ENCODE measurements at places on chromosomes 2 and 18.

DNA sequence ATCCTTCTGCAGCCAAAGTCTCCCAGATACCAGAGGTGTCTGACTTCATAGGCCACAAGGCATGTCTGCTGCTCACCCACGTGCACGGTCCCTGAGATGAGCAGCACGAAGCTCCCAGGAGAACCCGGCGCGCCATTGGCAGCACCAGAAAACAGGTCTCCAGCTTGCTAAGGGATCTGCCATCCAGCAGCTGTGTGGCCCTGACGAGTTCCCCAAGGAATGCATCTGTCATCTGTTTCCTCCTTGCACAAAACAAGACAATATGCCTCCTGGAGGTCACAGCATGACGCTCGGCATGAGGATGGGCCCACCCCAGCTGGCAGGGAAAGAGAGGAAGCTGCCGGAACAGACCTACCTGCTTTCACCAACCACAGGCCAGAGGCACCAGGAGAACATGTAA, 29.2 kb downstream of the HS6ST1 start:
- DNase-seq, result no peak

- no peak for DNase-seq
These were observed 26.2 kb downstream of the GLI2 start for GRCh38 chr2:120761911-120762310.

GRCh38 chr18:74714791-74715190, 117.1 kb downstream of the ZNF407 start:
- DNase-seq, result no peak

DNA sequence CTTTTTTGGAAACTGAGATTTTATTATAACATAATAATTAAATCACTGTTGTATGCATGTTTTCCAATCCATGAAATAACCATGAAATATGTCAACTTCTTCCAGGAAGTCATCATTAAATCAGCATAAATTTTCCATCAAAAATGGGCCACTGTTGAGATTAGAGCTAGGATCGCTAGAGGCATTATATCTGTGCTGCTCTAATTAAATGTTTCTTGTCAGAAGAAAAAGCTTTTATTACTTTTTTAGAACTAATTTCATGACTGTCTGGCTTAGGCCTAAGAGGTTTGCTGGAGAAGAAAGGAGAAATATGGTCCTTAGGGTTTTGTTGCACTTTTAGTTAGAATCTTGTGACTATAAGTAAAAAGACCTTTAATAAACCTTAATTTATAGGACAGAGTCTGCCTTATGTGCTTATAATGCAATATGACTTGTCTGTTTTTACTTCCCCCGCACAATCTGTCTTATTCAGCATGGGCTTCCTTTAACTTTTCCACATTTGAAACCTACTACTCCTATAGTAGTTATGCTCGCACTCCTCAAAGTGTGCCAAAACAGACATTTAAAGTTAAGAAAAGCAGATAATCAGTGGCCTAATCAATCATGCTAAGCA, 363.4 kb upstream of the GCFC2 start:
- no peak for DNase-seq

GRCh38 chr18:24270937-24271380, 126.7 kb downstream of the OSBPL1A start:
- no peak for DNase-seq

GRCh38 chr2:157336137-157337010, 10.8 kb upstream of the ERMN start:
- DNase-seq, result no peak
